ENCODE measurements at places on chromosomes 16 and 17.

DNA sequence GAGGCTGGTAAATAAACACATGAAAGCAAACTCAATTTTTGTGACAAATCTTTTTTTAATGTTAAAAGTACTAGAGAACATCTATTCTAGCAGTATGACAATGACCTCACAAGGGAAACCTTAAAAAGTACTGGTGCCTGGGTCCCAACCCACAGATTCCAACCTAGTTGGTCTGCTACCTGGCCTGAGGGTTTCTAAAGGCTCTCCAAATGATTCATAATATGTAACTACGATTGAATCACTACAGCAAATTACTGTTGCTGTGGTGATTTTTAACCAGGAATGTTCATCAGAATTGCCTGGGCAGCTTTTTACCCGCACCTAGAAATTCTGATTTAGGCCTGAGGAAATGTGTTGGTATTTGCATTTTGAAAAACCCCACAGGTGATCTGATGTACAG, 26.1 kb downstream of the CDR2 start:
- no peak for DNase-seq

DNA sequence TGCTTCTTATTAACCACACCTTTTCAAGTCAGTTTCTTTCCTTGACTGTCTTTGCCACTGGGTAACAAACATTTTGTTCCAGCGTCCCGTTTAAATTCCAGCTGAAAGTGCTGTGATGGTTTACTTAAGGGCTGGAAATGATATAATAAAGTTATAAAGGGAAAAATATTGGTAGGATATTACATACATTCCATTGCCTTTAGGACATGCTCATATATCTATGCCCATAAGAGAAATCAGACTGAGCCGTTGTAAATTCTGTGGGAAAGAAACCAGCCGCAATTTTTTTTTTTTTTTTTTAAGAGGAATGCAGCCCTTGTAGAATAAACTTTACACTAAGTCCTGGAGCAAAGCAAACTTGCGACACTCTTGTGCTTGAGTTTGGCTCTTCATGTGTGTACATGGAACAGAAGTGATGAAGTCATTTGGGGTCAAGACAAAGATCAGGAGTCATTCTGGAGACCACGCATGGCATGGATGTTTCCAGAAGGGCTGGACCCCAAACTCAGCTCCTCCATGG, 210.9 kb downstream of the XYLT1 start:
- no peak for DNase-seq

DNA sequence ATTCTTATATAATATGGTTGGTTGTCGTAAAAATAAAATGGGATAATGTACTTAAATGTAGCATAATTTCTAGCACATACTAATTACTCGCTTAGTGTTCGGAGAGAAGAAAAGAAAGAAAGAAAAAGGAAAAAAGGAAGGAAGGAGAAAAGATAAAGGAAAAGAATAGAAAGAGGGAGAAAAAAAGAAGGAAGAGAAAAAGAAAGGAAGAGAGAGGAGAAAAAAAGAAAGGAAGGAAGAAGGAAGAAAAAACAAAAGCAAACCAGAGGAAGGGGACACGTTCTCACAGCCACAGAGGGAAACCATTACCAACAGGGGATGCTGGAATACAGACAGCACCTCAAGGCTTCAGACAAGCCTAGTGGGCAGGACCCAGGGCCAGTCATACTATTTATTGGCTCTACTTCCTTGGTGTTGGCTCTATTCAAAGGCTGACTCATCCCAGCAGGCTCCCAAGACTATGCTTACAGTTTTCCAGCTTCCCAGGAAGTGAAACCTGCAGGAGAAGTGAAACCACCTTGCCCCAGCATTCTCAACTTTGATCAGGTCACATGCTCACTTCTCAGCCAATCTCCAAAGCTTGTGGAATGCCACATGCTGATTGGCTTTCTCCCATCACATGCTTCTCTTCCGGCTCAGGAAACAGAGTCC, 273.5 kb upstream of the IRX5 start:
- no peak for DNase-seq

DNA sequence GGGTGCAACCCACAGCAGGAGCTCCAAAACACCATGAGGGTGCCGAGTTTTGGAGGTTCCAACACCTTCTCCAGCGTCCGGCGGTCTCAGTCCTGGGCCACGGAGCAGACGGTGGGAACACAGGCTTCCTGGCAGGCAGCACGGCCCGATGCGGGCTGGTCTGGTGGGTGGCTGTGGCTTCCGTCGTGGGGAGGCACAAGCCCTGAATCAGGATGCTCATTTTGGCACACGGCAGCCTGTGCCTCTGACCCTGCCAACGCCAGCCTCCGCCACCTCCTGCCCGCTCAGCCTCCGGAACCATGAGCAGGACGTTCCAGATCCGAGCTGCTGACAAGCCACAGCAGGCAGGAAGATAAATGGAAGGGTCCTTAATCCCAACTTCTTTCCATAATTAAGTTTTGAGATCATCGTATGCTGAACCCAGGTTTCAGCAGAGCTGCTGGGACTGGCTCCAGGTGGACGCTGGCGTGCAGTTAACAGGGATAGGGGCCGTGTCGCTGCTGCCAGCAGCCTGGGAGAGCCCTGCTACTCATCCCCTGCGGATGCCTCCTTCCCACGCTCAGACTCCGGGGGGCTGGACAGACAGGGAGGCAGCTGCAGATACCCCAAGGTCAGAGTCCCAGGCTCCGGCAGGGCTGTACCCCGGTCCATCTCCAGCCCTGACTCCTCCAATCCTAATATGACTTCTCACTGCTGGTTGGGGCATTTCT, 136.6 kb downstream of the ENGASE start:
- no peak for DNase-seq

GRCh38 chr17:41211845-41212466, 14.5 kb upstream of the KRTAP9-2 start:
- DNase-seq: peak; percentile 41

DNA sequence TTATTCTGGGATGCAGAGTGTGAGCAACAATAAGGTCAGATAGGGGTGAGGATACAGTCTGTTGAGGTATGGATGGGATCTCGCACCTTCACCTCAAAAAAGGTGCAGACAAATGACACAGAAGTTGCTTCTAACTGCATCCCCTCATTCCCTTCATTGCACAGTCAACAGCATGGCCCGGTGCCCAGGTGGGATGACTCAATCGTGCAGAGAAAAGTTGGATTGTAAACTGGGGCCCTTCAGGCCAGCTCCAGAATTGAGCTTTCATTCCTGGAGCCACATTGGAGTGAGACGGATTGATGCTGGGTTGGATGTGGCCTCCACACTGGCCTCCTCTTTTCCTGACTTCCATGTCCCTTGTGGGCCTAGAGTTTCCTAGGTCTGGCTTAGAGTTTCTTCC, 977.4 kb downstream of the KCNJ18 start:
- no peak for DNase-seq

DNA sequence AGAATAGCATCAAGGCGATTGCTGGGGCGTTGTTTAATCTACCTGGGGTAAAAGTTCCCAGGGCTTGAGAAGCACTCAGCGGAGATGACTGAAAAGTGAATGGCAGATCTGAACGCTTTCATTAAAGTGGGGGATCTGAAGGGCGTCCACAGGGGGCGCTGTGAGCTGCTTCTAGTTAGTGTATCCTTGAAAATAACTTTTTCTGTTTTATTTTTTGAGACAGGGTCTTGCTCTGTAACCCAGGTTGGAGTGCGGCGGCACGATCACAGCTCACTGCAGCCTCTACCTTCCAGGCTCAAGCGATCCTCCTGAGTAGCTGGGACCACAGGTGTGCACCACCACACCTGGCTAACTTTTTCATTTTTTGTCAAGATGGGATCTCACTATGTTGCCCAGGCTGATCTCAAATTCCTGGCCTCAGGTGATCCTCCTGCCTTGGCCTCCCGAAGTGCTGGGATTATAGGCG, 360.4 kb downstream of the SEC14L1 start:
- DNase-seq: no peak

DNA sequence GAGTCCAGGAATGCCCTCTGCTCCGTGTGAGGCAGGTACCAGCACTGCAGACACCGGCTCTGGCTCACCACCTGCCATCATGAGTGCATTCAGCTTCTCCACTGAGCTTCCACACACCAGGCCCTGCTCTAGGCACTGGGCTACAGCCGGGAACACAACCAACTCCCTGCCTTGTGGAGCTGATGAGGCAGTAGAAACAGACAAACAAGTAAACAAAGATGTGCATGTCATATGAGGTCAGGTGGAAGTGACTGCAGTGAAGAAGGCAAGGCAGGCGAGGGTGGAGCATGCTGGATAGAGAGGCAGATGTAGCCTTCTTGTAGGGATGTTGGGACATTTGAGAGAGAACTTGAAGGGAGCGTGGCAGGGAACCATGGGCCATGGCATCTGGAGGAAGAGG, 5.0 kb downstream of the NLRC5 start:
- DNase-seq: no peak

- DNase-seq: no peak
These were observed 313.2 kb upstream of the KCNJ16 start for GRCh38 chr17:69761767-69762321.

DNA sequence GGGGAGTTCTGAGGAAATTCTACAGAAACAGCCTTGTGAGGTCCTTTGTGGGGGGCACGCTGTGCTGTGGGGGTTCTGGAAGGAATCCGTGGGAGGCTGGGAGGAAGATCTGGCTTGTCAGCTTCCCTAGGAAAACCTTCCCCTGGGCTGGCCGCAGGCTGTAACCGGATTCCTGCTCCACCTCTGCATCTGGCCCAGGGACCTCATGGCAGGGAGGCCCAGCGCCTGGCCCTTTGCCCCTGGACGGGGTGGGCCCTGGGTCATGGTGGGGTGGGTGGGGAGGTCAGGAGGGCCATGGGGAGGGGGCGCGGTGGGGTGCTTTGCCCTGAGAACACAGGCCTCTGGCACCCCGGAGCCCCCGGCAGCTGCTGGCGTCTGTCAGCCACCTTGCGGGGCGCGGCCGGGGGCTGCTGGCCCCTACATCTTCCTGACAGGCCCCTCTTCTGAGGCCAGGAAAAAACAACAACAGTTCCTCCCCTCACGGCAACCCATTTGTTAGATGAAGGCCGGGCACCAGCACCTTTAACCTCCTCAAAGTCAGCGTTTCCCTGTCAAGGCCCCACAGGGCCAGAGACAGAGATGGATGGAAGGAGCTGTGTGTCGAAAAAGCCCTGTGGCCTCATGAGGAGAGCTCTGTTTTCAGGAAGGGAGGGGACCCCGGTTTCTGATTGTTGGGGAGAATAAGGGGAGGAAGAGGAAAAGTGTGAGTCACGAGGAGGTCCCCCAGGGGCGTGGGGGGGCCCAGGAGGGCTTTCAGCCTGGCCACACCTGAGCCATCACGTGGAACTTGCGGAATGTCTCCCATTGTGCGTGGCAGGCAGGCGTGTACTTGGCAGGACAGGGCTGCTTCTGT, 3.6 kb upstream of the MEOX1 start:
- DNase-seq: no peak

DNA sequence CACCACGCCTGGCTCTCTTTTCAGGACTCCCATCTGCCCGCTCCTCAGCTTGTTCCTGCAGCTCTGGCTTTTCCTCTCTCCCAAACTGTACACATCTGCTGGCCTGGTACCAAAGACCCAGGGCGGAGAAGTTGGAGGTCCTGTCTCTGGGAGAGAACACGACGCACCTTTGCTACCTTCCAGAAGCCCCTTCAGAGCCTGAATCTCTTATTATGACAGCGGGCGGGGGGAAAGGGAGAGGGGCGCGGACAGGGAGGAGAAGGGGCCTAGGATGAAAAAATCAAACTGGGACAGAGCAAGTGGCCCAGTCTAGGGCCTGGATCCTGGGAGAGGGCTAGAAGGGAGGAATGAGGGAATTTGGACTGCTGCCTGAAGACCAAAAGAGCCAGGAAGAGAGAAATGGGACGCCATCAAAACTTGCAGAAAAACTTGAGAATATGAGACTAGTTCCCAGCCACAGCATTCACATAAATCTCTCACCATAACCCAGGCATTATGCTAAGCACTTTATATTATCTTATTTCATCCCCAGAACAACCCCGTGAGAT, 2.5 kb upstream of the PER1 start:
- DNase-seq: no peak

DNA sequence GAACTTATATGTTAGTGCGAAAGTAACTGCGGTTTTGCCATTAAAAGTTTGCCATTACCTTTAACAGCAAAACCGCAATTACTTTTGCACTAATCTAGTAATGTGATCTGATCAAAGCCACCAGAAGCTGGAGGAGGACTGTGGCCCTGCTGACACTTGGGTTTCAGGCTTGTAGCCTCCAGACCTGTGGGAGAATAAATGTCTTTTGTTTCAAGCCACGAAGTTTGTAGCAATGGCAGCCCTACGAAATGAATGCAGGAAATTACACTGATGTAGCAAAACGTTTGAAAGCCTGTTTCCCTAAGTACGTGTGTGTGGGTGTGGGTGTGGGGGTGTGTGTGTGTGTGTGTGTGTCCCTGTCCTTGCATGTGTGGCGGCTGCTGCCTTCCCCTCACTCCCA, 66.6 kb downstream of the WSB1 start:
- no peak for DNase-seq

DNA sequence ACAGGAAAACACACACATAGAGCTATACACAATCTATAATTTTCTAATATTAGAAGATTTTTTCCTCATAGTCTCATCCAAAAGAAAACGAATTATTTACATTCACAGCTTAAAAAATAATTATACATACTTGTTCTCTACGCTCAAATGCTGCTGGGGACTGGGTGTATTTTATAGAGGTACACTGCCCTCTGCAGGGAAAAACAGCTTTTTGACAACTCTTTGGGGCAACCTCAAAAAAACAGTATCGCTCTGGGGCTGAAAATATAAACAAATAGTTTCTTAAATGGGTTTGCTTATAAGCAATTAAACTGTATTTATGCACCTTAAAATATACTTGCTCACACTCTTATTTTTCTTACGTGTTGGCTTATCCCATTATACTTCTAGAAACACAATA, 261.8 kb upstream of the PSMD7 start:
- peak; percentile 25 for DNase-seq

DNA sequence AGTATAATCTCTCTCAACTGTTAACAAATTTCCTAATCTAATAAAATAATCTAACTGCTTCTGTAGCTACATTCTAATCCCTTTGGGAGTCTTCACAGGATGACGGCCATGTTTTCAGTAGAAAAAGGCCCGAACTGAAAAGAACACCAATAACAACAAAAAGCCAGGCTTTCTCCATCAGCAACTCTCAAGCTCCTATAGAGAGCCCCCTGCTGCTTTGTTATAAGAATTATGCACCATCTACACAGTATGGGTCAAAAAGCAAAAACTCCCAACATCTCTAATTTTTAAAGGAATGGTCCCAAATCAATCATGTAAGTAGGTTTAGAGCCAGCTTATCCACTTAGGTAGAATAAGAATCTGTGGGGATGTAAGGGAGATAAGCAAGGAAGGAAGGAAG, 163.6 kb upstream of the C17orf78 start:
- no peak for DNase-seq

DNA sequence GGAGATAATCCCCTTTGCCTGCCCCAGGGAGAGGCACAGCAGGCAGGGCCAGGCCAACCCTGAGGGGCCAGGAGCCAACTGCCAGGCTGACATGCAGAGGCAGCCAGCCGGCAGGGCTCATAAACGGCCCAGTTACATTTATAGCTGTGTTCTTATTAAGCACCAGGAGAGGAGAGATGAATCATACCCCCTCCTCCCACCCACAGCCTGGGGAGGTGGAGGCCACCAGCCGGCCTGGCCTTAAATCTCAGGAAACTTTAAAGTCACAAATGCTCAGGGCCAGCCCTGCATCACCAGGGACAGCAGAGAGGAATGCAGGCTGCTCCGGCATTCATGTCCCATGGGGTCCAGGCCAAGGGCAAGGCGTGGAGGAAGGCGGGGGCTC, 177.2 kb downstream of the TMEM132E start:
- no peak for DNase-seq
